ENCODE measurements at places on chromosomes 3 and 15. TPM values are rescaled to one million over a fixed set of nuclear protein-coding genes. Genes with fewer than 3 reads are reported as not detected.

The GABRB3 gene
- 0.05 TPM for total RNA-seq

- DNase-seq: no peak
Measured at GRCh38 chr3:14200841-14201240, 22.2 kb downstream of the LSM3 start.

- DNase-seq: no peak
Measured at GRCh38 chr3:187748050-187748481, 2.8 kb upstream of the BCL6 start.

GRCh38 chr3:23399221-23399620 lies 196.1 kb downstream of the UBE2E2 start:
- DNase-seq: no peak

The DOCK3 gene
- total RNA-seq: 0.19 TPM

The HRG gene
- not detected for total RNA-seq

GRCh38 chr3:111338059-111338698 lies 203.8 kb upstream of the CD96 start:
- DNase-seq: no peak

DNA sequence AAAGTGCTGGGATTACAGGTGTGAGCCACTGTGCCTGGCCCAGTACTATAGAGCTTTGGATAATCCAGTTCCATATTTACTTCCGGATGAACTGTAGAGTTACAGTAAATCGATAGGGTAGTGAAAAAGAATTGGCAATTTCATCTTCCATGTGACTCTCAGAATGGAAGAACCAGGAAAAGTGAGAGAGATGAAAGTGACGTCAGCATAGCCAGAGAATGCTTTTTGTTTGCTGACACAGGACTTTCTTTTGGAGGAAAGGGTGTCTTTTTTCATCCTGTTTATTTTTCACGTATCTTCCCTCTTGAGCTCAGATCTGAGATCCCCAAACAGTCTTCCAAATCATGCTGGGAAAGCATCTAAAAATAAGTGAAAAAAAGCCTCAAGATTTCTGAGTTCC lies 91.2 kb upstream of the KCNAB1 start:
- no peak for DNase-seq

DNA sequence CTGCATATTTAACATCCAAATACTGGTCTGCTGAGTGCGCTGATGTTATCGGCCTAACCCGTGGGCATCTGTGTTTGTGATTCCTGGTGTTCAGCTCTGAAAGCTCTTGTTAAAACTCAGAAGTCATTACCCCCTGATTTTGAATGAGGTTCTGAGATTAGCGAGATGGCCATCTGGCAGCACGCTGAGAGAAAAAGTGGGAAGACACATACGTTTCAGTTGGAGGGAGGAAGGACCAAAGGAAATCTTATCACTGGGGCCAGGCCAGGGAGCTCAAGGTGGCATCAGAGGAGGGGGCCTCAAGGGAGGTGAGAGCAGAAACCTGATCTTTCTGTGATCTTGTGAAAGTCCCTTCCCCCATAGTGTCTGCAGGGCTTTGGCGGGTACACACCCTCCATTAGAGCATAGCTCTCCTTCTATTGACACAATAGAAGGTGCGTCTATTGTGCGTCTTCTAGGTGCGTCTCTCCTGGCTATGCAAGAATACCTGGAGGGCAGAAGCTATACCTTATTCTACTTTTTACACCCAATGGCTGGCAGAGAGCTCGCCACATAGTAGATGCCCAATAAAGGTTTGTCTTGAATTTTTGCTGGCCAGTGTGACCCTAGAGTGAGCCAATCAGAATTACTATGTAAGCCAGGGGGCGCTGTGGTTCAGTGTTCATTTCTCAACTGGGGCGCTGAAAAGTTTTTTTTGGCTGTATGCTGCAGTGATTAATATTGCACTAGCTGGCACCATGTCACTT lies 182.4 kb downstream of the SHQ1 start:
- DNase-seq: peak; percentile 9

The CNTN4 gene
- total RNA-seq: 0.19 TPM

The CASR gene
- not detected for total RNA-seq

GRCh38 chr3:152097770-152098169 lies 171.0 kb upstream of the MBNL1 start:
- DNase-seq: no peak

DNA sequence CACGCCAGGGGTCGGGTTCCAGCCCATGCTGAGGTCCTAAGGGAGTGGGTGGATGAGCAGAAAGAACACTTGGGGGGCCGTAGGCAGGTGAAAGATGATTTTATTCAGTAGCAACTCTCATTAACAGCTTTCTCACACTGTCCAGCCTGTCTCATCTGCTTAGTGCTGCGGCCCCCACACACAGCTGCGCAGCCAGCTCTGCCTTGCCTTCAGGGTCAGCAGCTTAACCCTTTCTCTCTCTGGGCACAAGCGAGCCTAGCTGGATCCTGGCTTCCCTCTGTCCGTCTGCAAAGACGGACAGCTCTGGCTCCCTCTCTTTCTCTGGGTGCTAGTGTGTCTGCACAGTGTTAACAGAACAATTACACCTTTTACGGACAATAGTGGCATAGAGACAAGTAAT lies 21.3 kb downstream of the NPAP1 start:
- DNase-seq: no peak

The CCDC80 gene
- 7.6 TPM for total RNA-seq

The RPUSD3 gene
- 27.0 TPM for total RNA-seq

The WDR76 gene
- 1.8 TPM for total RNA-seq

DNA sequence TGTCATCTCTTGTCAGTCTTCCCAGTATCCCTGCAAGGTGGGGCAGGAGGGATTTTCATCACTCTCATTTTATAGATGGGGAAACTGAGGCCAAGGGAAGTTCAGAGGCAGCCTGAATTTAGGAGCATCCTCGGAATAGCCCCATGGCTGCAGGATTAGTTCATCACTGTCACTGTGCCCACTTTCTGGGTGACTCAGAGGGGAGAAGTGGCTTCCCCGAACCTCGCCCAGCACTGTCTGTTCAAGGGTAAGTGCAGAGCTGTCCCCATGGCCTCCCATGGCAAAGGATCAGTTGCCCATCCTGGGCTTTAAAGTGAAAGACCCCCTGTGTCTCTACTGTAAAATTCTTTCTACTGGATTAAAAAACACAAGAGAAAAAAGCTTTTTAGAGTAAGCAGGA lies 60.0 kb upstream of the SEC13 start:
- no peak for DNase-seq

GRCh38 chr15:38885471-38885952 lies 320.9 kb upstream of the RASGRP1 start:
- no peak for DNase-seq

The ALPK3 gene
- total RNA-seq: 68.4 TPM

The CATSPER2 gene
- total RNA-seq: 0.29 TPM

DNA sequence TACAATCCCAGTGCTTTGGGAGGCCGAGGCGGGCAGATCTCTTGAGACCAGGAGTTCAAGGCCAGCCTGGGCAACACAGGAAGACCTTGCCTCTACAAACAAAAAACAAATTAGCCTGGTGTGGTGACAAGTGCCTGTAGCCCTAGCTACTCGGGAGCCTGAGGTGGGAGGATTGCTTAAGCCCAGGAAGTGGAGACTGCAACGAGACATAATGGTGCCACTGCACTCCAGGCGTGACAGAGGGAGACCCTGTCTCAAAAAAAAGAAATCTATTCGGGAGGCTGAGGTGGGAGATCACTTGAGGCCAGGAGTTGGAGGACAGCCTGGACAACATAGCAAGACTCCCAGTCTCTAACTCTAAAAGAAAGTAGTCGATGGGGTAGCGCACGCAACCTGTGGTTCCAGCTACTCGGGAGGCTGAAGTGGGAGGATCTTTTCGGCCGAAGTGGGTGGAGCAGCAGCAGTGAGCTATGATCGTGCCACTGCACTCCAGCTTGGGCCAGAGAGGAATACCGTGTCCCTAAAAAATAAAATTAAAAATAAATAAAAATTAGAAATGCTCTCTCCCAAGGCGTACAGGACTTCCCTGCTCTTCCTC lies 775 bp downstream of the C3orf33 start:
- DNase-seq: no peak

- DNase-seq: no peak
Measured at GRCh38 chr15:33190539-33190938, 4.0 kb downstream of the FMN1 start.

GRCh38 chr15:80208758-80209734 lies 43.0 kb downstream of the CTXND1 start:
- DNase-seq: no peak

GRCh38 chr15:83904107-83905040 lies 250.5 kb downstream of the ADAMTSL3 start:
- no peak for DNase-seq

- DNase-seq: no peak
Measured at GRCh38 chr3:4401441-4401840, 65.6 kb downstream of the SUMF1 start.

- DNase-seq: no peak
Measured at GRCh38 chr3:135623558-135623957, 342.0 kb upstream of the PPP2R3A start.

- DNase-seq: no peak
Measured at GRCh38 chr3:8317661-8318649, 183.7 kb upstream of the LMCD1 start.

DNA sequence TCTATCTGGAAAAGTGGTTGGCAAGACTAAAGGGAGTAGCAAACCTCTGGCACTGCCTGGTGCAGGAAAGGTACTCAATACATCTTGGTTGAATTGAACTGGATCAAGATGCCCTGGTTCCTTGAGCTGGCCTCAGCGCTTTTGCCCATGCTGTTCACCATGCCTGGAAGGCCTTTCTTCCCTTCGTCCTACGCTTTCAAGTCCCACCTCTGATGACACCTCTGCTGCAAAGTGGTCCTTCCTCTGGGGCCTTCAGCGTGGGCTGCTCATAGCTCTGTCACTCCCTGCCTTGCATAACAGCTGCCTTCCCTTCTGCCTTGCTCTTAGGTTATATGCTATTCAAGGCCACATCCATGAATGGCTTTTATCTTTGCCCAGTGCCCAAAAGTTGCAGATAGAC lies 23.0 kb downstream of the ITGA11 start:
- no peak for DNase-seq

The MME gene
- 11.6 TPM for total RNA-seq

GRCh38 chr15:86830304-86830703 lies 750.6 kb downstream of the AGBL1 start:
- no peak for DNase-seq

The AGBL1 gene
- total RNA-seq: not detected

DNA sequence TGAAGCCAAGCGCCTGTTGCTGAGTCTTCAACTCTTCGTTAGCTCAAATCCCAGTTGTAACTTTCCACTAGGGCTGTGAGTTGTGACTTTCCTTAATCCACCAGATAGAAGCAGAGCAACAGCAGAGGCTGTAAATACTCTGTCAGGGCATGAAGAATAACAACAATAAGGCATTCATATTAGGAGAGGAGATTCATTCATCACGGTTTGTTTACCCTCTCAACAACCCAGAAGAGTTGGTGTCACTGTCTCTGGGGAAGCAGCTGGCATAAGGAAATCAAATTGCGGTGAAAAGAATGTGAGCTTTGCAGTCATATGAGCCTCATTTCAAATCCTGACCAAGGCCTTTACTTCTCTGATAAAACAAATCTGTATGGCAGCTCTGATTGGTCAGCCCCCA lies 184.8 kb downstream of the SHQ1 start:
- DNase-seq: no peak

The MKRN2OS gene
- total RNA-seq: not detected

DNA sequence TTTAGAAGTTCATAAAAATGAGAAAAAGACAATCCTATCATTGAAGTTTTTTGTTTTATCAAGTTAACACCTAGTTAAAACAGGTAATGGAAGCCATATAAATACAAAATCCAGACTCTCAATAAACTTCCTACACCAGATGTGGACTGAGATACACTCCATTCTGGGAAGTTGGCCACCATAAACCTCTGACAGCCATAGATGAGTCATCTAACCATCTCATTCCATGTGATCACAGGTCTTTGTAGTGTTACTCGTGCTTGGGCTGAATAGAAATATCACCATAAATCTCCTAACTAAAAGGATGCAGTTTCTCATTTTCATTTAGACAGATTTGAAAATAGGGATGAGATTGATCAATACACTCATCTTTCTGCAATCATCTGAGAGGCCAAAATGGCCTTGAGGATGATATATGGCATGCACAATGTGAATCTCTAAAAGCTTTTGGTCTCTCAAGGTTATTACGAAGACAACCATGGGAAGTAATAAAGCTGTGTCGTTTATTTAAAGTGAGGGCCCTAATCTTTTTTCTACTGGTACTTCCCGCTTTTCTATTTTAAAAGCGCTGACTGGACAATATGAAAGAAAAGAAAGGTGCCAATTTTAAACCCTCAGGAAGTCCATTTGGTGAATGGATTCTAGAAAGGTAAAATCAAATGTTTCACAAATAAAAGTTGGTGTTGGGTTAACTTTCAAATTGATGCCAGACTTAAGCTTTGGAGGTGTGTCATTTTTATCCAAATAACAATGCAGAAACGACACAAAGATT lies 155.5 kb downstream of the POLR2M start:
- DNase-seq: no peak

The TMIE gene
- total RNA-seq: not detected

DNA sequence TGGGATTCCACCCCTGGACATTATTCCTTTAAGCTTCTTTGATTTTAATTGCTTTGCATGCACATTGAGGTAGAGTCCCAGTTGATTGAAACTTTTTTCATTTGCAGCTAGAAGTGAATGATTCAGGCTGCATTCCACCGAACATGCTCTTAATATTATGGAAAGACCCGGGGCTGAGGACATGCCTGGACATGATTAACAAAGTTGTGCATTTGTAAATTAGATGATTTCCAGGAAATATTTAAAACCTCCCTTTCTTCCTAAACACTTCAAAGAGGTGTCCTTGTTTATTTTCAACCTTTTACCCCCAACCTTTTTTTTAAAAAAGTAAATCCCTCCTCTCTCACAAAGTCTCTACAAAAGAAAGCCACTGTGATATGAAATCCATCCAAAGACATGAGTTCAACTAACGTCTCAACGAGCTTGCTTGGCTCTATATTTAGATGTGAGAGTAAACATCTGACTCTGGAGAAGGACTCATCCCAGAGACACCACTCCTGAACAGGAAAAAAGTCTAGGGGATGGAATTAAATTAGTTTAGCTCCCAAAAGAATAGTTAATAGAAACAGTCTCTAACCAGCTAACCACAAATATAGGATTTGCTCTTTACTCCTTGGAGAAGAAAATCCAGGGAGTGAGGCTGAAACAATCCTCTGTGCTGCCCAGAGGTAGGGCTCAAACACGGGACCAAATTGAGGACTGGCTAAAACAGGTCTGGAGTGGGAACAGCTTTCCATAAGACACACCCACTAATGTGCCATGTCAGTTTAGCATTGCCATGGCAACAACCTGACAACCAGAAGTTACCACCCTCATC lies 83.1 kb downstream of the XXYLT1 start:
- no peak for DNase-seq

The SLC22A13 gene
- total RNA-seq: not detected

The GPR149 gene
- not detected for total RNA-seq

All from glomerular endothelial cell (primary cell).